ENCODE measurements at places on chromosomes 7 and 10.

GRCh38 chr10:128048819-128049210, 77.4 kb downstream of the MKI67 start:
- DNase-seq, result no peak

DNA sequence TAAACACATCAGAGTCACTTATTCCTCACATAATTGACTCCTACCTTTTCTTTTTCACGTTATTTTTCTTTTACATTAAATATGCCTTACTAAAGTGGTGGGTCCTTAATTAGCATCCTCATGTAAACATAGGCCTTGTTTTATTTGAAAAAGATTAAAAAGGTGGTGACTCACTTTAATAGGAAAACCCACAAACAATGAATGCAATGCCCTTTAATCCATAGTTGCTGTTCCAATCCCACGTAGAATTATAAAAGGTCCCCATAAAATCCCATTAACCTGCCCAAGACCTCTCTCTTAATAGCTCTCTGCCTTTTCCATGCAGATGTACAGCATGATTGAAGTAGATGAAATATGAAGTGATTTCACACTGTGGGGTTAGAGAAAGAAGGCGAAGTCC, 32.2 kb downstream of the SLC16A12 start:
- DNase-seq, result no peak

GRCh38 chr7:158631574-158632195, 44.1 kb upstream of the PTPRN2 start:
- no peak for DNase-seq

DNA sequence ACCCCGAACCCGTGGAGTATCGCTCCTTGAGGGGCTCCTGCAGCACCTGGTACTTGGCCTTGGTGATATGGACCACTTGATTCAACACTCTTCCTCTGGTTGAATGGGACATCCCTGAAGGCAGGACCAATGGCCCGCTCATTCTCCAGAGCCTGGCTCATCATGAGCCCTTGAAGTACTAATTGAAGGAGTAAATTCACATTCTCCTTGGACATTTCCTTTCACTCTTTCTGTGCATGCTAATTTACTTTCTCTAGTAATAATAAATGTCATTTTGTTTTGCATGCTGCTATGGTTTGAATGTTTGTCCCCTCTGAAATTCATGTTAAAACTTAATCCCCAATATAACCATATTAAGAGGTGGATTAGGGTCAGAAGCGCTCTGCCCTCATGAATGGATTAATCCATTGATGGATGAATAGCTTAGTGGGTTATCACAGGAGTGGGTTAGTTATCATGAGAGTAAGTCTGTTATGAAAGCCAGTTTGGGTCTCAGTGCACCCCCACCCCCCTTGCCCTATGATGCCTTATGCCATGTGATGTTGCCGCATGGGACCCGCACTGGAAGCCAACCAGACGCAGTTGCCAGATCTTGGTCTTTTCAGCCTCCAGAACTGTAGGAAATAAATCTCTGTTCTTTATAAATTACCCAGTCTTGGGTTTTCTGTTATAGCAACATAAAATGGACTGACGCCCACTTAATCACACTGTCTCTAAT, 23.8 kb downstream of the FGFBP3 start:
- no peak for DNase-seq

GRCh38 chr10:69394020-69394419, 22.7 kb downstream of the TACR2 start:
- DNase-seq, result no peak

- DNase-seq, result no peak
Observed at GRCh38 chr7:7181519-7182155, 707 bp upstream of the C1GALT1 start.

DNA sequence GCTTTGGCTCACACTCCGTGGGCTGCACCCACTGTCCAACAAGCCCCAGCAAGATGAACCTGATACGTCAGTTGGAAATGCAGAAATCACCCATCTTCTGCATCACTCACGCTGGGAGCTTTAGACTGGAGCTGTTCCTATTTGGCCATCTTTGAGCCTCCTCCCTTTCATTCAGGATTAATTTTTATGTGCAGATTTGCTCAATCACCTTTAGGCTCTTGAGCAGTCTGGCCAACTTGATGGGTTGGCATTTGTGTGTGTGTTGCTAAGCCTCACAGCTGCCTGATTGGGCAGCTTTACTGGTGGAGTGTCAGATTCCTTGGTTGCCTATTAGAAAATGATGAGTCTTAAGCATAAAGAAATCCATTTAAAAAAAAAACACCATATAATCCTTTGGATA, 236.1 kb downstream of the KIF20B start:
- DNase-seq, result no peak

DNA sequence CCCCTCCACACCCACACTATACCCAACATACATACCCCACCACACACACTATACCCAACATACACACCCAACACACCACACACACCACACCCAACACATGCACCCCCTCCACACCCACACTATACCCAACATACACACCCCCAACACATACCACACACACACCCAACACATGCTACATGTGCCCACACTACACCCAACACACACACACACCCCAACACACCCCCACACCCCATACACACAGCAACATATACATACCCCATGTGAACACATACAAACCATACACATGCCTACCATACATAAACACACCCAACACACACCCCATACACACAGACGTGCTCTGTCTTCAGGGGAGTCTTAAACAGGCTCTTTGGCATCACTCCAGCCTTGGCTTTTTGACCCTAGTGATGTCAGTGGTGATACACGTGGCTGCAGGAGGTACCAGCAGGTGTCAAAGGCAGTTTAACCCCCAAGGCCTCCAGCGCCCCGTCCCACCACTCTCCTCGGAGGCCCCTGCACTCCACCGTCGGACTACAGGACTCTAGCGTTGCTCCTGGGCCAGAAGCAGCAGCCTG, 73.4 kb downstream of the HIPK2 start:
- DNase-seq, result no peak

DNA sequence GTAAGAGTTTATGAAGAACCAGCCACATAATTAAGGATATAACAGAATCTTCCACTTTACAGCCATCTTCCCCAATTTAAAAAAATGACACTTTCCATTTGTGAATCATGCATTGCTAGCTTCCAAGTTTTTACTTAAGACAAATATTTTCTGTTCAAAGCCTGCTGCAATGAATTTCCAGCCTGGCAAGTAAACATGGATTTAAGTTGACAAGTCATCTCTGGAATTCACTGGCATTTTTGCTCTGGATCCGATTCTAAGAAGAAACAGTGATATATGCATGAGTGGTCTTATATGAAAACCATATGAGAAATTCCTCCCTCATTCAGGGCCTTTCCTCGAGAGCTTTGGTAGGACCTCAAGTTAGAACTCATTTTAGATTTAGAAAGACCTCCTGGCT, 116.1 kb upstream of the CDCA7L start:
- no peak for DNase-seq

- DNase-seq, result no peak
Observed at GRCh38 chr7:158973941-158974785, 117.8 kb downstream of the DYNC2I1 start.

- DNase-seq, result no peak
Observed at GRCh38 chr10:26460736-26461135, 22.6 kb downstream of the APBB1IP start.

DNA sequence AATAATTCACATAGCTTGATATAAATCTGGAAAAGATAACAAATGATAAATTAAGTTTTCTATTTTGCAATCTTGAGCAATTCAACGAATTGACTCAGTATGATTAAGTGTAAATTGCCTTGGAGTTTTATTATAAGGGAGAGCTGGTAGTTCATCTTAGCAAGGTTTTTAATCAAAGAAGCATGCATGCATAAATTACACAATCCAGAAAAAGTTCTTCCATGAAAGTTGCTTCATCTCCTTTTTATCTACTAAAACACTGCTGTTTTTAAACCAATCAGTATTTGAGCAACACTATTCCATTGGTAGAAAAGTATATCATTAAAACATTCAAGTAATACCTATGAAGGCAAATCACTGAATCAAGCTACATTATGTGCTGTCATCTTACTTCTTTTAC, 47.6 kb downstream of the POT1 start:
- DNase-seq, result no peak

- DNase-seq, result no peak
Observed at GRCh38 chr10:84198206-84198915, 4.0 kb downstream of the CDHR1 start.

- no peak for DNase-seq
Observed at GRCh38 chr10:86862373-86862772, 95.0 kb downstream of the MMRN2 start.

DNA sequence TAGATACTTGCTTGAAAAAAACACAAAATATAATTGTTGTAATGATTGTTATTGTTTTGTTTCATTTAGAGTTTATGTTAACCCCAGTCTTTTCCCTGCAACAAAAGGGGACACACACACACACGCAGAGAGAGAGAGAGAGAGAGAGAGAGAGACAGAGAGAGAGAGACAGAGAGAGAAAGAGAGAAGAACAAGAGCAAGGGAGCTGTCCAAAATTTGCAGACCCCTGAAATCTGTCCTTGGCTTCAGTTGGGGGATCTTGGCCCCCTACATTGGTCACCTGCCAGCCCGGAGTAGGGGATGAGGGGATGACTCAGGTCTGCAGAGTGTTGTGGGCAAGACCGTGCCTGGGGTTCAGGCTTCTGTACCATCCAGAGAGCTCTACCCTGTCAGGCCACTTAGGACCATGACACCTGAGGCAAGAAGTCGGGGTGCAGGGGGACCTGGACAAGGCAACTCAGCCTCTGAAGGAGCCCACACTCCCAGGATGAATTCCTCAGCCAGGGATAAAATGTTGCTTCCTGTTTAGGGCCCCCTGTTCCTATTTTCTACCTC, 73.1 kb downstream of the RAMP3 start:
- DNase-seq, result no peak

GRCh38 chr7:40760293-40760964, 625.6 kb downstream of the SUGCT start:
- no peak for DNase-seq

DNA sequence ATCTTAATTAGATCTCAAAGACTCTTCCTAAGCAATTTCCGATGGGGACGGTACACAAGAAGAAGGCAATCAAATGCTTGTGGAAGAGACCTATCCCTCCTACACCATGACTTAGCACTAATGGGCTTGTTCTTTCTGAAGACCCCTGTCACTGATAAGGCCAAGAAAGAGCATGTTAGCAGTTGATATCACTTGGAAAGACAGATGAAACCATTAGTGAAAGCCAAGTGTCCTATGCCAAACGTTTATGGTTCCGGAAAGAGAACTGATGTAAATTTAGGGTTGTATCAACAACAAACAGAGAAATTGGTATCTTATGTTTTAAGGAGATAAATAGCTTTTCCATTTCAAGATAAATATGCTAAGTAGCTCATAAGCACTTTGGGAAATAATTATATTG, 6.5 kb downstream of the UROS start:
- no peak for DNase-seq

- DNase-seq, result no peak
Observed at GRCh38 chr7:45704683-45705016, 130.5 kb downstream of the ADCY1 start.

DNA sequence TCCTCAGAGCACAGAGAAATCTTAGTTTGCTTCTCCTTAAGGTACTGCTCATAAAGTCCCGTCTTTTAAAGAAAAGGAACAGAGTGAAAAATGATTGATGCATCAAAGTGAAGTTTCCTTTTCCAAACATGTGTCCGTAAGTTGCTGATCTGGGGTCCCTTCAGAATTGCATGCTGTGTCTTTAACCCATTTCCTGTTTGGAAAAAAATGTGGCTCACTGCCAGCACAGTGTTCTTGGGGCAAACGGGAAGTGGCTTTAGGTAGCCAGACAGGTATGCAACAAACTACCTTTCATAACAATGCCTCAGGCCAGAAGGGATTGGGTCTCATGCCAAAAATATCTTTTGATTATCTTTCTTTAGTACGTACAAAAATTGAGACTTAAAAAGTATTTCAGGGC, 50.9 kb downstream of the TFAM start:
- no peak for DNase-seq

GRCh38 chr10:58554316-58554715, 41.6 kb downstream of the BICC1 start:
- DNase-seq, result no peak

DNA sequence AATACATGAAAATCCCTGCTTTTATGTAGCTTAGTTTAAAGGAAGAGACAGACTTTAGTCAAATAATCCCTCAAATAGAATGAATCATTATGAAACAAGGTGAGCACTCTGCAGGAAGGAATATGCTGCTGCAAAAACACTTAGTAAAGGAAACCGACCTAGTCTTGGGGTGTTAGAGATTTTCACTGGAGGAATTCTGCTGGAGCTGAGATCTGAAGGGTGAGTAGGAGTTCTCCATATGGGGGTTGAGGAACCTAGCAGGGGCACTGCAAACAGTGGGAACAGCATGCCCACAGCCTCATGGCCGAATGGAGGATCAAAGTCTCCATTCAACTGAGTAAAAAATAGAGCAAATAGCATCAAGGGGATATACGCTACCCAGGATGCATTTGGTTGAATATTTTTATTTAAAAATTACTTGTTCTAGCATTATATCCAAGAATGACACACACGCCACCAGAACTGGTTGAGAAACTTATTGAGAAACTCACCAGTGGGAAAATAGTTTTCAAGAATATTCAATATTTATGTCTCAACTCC, 3.5 kb downstream of the ITIH2 start:
- no peak for DNase-seq

DNA sequence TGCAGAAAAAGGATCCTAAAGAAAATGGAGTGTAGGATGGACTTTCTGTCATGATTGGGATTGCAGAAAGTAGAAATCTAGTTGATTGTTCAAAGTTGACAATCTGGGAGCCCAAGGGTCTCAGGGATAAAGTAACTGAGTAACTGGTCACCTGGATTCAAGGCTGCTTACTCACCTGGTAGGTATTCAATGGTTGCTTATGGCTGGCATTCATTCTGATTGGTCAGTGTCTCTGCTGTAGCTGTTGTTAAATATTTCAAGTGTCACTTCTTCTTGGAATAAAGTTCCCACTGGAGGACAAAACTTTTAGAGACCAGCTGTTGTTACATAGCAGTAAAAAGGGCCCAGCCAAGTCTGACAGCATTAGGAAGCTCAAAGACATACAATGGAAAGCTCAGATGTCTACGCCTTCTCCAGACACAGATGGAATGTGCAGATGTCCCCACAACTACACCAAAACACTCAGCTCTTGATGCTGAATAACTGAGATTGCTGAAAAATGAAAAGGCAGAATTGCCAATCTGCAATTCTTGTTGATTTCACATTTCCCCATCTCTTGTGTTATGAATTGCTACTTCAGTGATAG, 106.9 kb downstream of the ZNF467 start:
- DNase-seq, result no peak

- DNase-seq, result no peak
Observed at GRCh38 chr7:89994483-89994882, 159.8 kb upstream of the STEAP1 start.

DNA sequence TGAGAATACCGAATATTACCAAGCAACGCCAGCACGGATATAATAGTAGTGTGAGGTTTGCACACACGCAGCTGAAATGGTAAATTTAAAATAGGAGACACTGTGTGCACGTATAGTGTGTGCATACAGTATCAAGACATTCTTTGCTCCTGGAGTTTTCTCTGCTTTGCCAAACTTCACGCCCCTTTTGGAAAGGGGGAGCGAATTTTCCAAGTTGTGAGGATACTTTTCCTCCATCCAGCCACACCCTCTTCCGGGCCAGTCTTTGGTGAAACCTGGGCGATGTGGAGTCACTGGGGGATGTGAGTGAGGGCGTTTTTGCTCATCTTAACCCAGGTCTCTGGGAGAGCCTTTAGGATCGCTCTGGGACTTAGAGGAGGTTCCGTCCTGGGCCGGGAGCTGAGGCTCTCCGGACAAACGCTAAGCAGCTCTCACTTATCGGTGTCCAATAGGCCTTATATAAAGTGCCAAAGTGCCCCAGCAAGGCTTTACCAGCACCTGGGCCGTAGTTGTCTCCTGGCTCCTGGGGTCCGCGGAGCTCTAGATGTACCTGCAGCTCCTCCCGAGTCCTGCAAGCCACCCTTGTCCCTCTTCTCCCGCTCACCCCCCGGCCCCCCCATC, 160.0 kb upstream of the MKI67 start:
- no peak for DNase-seq

Data from omental fat pad (tissue), 4 donors.